Neural crest cell (in vitro differentiated cells): ENCODE measurements at places on chromosomes 6 and 20.

GRCh38 chr20:2707353-2708072 lies 14.9 kb downstream of the EBF4 start:
- DNase-seq, result no peak

GRCh38 chr6:11231564-11232192 lies 790 bp downstream of the NEDD9 start:
- DNase-seq, result no peak

GRCh38 chr6:150516199-150516598 lies 83.5 kb upstream of the PLEKHG1 start:
- no peak for DNase-seq

DNA sequence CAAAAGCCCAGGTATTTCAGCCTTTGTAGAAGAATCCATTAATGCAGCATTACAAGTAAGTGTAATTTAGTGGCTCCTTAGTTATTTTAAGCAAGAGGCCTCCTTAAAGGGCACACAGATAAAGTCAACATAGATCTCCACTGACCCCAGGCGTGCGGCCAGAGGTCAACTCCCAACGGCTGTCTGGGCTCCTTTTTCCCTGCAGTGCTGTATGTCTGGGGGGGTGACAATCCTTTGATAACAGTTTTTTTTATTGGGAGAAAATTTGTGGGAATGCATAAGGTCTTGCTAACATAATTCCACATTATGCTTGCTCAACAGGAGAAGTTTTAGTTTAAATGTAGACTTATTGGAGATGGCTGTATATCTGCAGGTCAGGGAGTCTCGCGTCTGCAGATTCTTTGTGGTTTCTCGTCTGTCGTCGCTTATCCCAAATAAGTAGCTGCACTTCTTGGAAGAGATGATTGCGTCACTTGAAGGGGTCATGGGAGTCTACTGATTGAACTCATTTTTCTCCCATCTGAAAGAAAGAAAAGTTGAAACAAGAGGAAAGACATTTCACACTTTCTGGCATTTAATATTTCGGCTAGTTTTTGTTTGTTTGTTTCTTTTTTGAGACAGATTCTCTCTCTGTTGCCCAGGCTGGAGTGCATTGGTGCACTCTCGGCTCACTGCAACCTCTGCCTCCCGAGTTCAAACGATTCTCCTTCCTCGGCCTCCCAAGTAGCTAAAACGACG lies 151.7 kb upstream of the AKAP12 start:
- DNase-seq, result no peak

DNA sequence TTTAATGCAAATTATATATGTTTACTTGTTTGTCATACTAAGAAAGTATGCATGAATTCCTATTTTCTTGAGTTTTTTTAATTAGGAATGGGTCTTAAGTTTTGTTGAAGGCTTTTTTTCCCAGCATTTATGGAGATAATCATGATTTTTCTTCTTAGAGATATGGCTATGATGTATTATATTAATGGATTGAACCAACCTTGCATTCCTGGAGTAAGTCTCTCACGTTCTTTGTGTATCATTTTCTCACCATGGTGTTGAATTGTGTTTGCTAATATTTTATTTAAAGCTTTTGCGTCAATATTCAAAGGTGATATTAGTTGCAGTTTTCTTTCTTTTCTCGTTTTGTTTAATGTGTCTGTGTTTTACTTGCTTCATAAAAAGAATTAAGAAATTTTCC lies 48.4 kb upstream of the SLC35D3 start:
- DNase-seq, result no peak

DNA sequence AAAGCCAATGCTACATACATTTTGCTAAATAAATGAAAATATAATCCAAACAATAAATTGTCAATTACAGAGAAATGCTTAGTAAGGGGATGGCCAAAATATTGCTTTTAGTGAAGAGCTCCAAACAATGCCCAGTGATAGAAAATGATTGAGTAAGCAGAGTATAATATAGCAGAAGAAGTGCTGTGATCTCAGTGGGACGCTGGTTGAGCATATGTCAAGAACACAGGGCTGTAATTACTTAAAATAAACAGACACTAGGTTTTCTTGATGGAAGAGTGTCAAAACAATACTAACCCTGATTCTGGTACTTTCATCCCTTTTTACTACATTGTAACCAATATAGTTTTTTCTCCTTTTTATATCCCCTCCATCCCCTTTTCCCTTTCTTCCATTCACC lies 150.3 kb downstream of the GRIK2 start:
- DNase-seq, result no peak

- DNase-seq, result no peak
These were observed 57.7 kb downstream of the DHX35 start for GRCh38 chr20:39019805-39020325.

GRCh38 chr6:166752928-166753721 lies 126.1 kb upstream of the RPS6KA2 start:
- DNase-seq, result no peak

DNA sequence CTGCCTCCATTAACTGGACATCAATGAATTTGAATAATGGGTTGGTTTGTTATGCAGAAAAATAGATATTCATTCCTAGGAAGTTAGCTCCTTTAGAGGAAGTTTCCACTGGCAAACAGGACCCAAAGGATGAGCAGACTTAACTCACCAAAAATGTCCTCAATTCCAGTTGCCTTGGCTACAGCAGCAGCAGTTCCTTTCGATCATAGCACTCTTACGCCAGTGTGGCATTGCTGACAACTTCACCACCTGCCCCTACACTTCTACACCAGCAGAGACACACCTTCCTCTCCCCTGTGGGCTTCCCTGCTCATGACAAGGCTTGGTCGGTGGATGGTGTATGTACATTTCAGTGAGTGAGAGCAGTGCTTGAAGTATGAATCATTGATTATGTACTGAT lies 532.8 kb downstream of the QKI start:
- no peak for DNase-seq

DNA sequence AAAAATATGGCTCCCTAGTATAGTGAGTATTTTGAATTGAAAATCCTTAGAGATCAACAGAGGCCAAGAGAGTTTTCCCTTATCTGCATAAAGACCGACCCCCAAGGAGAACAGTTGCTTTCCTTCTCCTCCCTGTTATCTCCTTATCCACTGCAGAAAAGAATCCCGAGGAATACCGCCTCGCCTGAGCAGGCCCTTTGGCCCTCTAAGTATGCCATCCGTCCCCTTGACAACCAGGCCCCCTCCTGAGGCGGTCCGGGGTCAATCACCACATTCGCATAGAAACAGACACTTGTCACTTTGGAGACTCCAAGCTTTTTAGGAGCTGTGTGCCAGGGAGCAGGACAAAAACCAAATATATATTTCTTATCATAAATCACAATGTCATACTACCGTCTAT lies 15.9 kb upstream of the GGTLC1 start:
- DNase-seq, result no peak

DNA sequence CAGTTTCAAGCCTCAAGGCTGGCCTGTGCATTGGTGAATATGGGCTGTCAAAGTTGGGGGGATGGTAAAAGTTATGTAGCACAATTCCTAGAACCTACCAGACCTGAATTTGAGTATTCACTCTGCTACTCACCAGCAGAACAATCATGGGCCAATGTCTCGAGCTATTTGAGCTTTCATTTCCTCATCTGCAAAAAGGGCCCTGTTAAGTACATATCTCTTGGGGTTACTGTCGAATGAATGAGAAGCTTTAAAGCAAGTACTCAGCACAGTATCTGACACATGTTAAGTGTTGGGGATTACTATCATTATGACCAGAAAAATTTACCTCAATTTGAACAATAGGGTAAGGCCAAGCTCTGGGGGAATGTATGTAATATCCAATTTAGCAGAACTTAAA lies 13.5 kb upstream of the ENPP4 start:
- no peak for DNase-seq

DNA sequence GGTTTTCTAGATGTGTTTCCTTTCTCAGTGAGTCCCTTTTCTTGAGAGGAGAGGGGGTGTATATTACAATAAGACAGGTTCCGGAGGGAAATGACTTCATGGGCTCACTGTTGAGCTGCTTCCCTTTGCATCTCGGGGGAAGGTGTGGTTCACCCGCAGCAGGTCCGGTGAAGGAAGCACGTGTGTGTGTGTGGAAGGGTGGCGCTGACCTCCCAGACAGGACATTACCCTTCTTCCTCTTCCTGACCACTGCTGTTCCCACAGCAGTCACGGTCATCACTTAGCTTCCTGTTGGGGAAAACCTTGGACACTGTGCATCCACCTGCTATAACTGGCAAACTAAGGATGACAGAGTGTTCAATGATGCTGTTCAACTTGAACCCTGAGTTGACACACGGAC lies 83.6 kb downstream of the PLEKHG1 start:
- no peak for DNase-seq

GRCh38 chr6:147737115-147737514 lies 228.6 kb downstream of the SAMD5 start:
- no peak for DNase-seq

DNA sequence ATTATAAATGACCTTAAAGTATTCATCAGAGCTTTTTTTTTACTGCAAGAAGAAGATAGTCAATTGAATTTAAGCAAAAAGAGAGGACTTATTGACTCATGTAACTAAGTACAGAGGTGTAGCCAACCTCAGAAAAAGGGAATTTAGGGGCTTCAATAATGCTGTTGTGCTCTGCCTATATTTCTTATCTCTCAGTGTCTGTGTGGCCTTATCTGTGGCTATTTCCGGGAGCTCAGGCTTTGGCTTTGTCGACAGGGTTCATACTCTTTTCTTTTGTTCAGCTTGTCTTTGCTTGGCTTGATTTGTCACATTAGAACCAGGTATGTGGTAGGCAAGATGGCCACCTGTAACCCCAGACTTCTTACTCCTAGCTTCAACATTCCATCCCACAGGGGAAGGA lies 38.6 kb upstream of the FABP7 start:
- DNase-seq, result no peak

GRCh38 chr6:2693231-2693630 lies 57.5 kb downstream of the MYLK4 start:
- DNase-seq, result no peak

DNA sequence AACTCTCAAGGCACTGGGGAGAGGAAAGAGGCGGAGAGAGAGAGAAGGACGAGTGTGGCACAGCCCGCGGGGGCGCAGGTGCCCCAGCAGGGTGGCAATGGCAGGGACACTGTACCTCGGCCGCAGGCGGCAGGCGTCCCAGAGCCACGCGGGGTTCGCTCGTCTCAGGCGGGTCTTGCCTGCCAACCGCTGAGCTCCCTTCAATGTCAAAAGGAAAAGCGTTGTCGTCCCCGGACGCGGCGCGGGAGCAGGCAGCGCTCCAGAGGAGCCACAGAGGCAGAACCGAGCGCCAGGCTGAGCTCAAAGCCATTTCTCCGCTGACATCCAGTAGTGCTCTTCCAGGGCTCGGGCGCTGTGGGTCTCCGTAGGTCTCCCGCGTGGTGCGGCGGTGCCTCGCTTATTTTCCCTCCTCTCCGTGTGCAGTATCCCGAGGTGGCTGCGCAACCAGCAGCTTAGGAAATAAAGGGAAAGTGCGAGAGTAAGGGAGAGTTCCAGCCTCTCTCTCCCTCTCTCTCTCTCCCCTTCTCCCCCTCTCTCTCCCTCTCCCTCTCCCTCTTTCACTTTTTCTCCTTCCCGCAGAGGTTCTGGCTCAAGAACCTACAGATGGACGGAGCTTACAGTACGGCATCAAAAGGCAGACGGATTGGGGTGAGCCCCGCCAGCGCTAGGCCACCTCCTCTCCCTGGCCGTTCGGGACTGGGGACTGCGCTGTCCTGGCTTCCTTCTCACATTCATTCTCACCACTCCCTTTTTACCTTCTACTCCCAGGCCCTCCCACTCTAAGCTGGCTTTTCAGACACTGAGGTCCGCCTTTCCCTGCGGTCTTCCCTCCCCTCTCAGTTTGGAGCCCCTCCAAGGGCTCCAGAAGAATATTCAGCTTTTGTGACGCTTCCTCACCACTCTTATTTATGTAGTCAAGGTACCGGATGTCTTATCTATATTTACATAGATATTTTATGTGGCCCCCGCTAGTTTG lies at the start of gene LAMA4:
Gene LAMA4, minus strand, starts transcription at position 727 of the 976 bp plus-strand sequence. Its CDS starts 417 bp downstream, at position 310.
- DNase-seq, result peak; percentile 38

- DNase-seq, result no peak
These were observed 373.8 kb upstream of the JAG1 start for GRCh38 chr20:11047559-11047958.

DNA sequence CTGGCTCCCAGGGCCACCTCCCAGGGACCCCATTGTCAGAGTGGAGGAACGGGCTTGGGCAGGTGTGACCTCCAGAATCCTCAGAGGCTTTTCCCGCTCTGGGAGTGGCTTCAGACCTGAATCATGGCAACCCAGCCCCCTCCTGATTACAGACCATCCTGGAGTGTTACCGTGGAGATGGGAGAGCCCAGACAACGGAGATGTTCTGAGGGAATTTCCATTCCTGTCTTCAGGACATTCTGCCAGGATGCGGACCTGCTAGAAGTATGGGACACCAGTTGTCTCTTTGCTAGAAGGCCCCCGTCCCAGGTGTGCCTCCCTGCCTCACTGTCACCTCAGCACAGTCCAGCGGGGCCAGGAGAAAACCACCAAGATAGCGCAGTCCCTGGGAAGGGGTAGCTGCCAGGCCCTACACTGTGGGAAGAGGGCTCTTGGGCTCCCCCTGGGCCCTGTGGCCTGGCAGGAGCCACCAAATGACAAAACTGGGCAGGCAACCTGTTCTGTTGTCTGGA lies 109.9 kb downstream of the PSMB1 start:
- no peak for DNase-seq

DNA sequence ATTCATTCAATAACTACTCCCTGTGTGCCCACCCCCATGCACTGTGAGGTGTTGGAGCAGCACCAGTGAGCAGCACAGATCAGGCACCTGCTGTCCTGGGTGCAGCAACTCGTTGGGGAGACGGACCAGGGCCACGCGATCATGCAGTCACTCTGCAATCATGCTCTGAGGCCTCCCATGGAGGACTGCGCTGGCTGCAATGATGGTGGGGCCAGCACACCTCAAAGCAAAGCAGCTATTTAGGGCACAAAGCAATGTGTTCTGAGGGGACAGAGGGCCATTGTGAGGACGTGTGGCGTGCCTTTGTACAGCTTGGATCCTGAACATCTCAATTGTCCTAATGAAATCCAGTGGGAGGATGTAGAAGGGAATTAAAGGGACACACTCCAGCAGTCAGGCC lies 41.0 kb upstream of the MPC1 start:
- DNase-seq, result no peak

- DNase-seq, result no peak
These were observed 16.6 kb upstream of the ZNF831 start for GRCh38 chr20:59146780-59147565.

- DNase-seq, result no peak
These were observed 215.3 kb downstream of the EYA4 start for GRCh38 chr6:133456439-133456838.

GRCh38 chr6:25142506-25142905 lies 136.7 kb upstream of the CARMIL1 start:
- no peak for DNase-seq
